Activated T-helper 2 cell treated with anti-CD3 and anti-CD28 coated beads, Interferon-gamma antibody, Interleukin-2, Interleukin-4, amounts not matched to agents 10 μg/mL and 5 μg/mL and 100 μg/mL, durations not matched to agents 14 hours and 24 hours and 36 hours (primary cell): ENCODE measurements at places on chromosomes 5 and 9. TPM values are rescaled to one million over a fixed set of nuclear protein-coding genes. Genes with fewer than 3 reads are reported as not detected.

The FGF1 gene
- total RNA-seq, result not detected in 2 replicates

The INSL4 gene
- total RNA-seq, result not detected in 2 replicates

DNA sequence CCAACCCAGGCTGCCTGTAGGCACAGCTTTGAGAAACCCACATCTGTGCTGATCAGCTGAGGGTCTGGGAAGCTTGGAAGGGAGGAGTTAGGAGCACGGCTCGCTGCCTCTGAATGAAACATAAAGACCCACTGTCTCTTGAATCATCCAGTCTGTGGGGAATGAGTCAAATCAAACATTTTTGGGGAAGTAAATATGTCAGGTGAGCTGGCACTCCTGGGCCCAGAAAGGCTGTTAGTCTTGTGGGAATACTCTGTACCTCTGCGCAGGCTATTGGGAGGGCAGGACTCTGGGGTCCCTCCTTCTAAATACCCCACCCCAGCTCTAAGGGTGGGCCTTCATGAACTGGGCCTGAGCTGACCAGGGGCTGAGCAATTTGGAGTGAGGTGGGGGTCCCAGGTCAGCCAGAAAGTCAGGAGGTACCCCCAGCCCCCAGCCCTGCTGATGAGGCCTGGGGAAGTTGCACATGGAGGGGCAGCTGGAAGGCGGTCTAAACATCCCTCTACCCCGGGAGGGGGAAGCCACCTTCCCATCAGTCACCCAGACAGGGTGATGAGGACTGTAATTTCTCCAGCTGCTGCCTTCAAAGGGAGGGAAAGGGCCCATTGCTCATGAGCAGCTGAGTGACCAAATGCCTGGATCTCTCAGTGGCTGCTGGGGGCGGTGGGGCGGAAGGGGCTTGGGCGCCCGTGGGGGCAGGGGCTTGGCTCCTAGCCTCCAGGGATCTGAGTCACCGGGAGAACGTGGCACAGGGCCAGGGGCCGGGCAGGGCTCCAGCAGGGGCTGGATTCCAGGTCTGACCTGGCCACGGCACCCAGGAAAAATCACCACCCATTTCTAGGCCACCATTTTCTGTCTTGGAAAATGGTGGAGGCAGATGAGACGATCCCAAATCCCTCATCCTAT, 10.8 kb downstream of the FIBCD1 start:
- H3K4me3 ChIP-seq, result no peak overlapping the region
- no peak overlapping the region for H3K27ac ChIP-seq
- H3K4me1 ChIP-seq, result no peaks in the 10 kb centered on the region
- no peaks in the 10 kb centered on the region for H3K36me3 ChIP-seq

DNA sequence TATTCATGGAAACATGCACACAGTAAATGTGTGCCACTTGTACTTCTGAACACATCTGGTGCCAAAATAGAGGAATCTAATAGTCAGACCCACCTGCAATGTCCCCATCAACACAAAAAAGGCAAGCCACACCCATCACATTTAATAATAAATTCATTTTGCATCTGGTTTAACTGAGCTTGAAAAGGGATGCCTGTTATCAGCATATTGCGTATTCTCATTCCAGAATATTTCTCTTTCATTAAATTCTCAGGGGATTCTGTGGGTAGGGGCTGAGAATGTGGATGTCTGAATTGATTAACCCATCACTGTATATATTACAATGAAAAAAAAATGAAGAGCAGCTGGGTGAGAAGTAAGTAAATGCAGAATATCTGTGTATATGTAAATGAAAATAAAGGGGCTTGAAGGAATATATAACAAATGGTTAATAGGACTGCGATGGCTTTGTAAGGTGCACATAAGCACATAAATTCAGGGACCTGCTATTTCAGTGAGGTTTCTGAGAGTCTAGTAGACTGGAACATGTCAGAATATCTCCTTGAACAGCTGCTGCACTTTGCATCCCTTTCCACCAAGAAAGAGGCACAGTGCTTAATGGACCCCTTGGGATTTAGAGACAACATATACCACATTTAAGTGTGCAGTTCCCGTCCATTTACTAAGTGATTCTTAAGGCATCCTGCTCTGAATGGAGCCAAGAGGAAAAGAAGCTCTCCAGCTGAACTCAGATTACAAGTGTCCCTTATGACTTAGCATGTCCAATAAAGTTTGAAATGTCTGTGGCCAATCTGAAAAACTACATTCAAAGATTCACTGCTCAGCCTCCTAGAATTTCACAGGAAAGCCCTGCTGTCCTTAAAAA, 104.1 kb upstream of the NIPBL start:
- no peak for DNase-seq
- H3K36me3 ChIP-seq, result no peaks in the 10 kb centered on the region
- H3K4me1 ChIP-seq, result no peaks in the 10 kb centered on the region
- no peak overlapping the region for H3K27ac ChIP-seq
- no peak overlapping the region for H3K4me3 ChIP-seq

GRCh38 chr9:96073531-96074480, 198.3 kb downstream of the ERCC6L2 start:
- no peaks in the 10 kb centered on the region for H3K36me3 ChIP-seq
- no peak for DNase-seq

GRCh38 chr9:111349766-111350165, 19.7 kb upstream of the OR2K2 start:
- H3K4me3 ChIP-seq, result no peak overlapping the region
- no peak for DNase-seq
- H3K27ac ChIP-seq, result no peak overlapping the region

- no peaks in the 10 kb centered on the region for H3K27me3 ChIP-seq
- DNase-seq, result no peak
- H3K4me3 ChIP-seq, result peak overlapping the region; percentile 91
- H3K36me3 ChIP-seq, result peaks cover 3% of the 10 kb centered on the region
- H3K27ac ChIP-seq, result peak overlapping the region; percentile 46
- peaks cover 14% of the 10 kb centered on the region for H3K4me1 ChIP-seq
These were observed 814 bp downstream of the CCDC125 start for GRCh38 chr5:69331528-69332445.

The NMUR2 gene
- not detected in 2 replicates for total RNA-seq

- H3K27ac ChIP-seq, result peak overlapping the region; percentile 49
- no peak for DNase-seq
- H3K4me1 ChIP-seq, result peaks cover 58% of the 10 kb centered on the region
- no peaks in the 10 kb centered on the region for H3K27me3 ChIP-seq
- H3K4me3 ChIP-seq, result peak overlapping the region; percentile 49
These were observed 3.4 kb downstream of the CLINT1 start for GRCh38 chr5:157855404-157855994.

- no peak for DNase-seq
- H3K36me3 ChIP-seq, result no peaks in the 10 kb centered on the region
- no peaks in the 10 kb centered on the region for H3K4me1 ChIP-seq
- H3K4me3 ChIP-seq, result no peak overlapping the region
- H3K27me3 ChIP-seq, result no peaks in the 10 kb centered on the region
These were observed 182.8 kb downstream of the ICE1 start for GRCh38 chr5:5605170-5605764.

GRCh38 chr9:29514336-29514735, 1941.1 kb upstream of the C9orf72 start:
- H3K4me1 ChIP-seq, result no peaks in the 10 kb centered on the region
- H3K27ac ChIP-seq, result no peak overlapping the region
- H3K4me3 ChIP-seq, result no peak overlapping the region
- no peaks in the 10 kb centered on the region for H3K27me3 ChIP-seq

DNA sequence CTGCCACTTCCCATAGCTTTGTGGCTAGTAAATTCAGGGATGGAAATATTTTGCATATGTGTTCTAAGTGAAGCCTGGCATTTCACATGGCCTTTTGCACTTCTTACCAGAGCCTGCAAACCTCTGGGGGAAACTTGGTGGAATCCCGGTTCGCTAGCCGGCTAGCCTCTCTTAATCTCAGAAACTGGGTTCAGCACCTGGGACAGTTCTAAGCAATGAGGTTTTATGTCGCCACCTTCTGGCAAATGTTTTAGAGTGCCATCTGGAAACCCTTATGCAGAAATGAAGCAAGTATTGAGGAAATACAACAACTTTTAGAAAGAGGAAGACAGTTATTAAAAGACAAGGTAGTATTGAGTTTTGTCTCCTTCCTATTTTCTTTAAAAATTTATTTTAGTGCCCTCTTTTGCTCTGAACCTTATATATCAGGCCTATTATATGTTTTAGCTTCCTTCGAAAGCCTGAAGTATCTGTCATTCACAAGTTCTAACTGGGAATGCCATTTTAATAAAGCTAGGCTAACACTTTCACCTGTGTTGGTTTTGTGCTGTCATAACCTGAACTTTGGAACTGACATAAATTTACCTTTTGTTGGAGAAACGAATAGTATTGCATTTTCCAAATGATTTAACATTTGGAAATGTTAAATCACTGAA, 963 bp upstream of the HTR1A start:
- peaks cover 12% of the 10 kb centered on the region for H3K27me3 ChIP-seq
- H3K4me1 ChIP-seq, result no peaks in the 10 kb centered on the region
- H3K4me3 ChIP-seq, result no peak overlapping the region
- no peaks in the 10 kb centered on the region for H3K36me3 ChIP-seq
- H3K27ac ChIP-seq, result no peak overlapping the region
- no peak for DNase-seq

DNA sequence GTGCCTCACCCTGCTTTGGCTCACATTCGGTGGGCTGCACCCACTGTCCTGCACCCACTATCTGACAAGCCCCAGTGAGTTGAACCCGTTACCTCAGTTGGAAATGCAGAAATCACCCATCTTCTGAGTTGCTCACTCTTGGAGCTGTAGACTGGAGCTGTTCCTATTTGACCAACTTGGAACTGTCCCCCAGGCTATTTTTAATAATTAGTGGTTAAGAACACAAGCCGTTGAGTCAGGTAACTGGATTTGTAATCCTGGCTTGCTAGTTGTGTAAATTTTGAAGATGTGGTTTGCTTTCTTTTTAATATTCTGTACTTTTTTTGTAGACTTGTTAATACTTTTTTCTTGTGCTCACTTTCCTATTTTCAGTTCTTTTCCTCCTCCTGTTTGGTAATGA, 81.2 kb downstream of the CNTLN start:
- no peak overlapping the region for H3K4me3 ChIP-seq
- no peak for DNase-seq
- no peaks in the 10 kb centered on the region for H3K27me3 ChIP-seq

The MARVELD2 gene
- 0.14 and 0.16 TPM in 2 replicates for total RNA-seq

DNA sequence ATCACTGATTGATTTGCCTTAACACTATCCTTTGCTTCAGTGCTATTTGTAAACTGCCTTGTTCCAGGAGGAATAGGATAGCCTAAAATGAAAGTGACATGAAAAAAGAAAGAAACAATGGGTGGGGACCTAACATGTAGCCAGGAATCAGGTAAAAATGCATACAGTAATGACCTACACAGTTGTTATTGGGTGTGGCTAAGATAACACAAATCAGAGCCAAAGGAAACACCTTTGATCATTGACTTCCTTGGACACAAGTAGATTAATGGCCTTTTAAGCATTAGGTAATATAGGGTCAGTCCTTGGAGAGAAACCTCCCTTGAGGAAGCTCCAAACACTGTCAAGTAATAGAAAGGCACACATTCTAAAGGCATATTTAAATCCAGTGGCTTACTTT, 220.4 kb downstream of the TRPM3 start:
- H3K27ac ChIP-seq, result no peak overlapping the region
- no peak overlapping the region for H3K4me3 ChIP-seq
- DNase-seq, result no peak
- H3K36me3 ChIP-seq, result no peaks in the 10 kb centered on the region

DNA sequence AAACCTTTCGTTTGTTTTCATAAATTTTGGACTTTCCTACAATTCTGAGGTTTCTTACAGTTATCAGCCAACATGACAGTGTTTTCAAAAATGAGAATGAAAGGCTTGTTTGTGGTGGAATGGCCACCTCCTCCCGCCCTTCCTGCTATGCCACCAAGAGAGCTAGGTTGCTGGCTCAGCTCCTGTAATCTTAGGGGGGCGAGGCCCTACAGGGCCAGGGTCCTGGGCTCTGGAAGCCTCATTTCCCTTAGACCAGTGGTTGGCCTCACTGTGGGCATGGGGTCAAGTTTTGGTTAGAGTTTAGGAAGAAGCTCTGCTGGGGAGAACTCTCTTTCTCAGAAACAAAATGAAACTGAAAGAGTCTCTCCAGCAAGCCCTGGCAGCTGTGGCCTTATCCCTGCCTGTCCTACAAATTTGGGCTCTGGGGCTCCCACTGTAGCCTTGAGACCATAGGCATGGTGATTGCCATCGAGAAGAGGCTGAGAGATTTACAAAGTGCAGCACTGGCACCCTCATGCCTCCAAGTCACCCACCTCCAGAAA, 66.2 kb downstream of the IRX1 start:
- no peak overlapping the region for H3K4me3 ChIP-seq
- no peaks in the 10 kb centered on the region for H3K4me1 ChIP-seq
- no peak overlapping the region for H3K27ac ChIP-seq

DNA sequence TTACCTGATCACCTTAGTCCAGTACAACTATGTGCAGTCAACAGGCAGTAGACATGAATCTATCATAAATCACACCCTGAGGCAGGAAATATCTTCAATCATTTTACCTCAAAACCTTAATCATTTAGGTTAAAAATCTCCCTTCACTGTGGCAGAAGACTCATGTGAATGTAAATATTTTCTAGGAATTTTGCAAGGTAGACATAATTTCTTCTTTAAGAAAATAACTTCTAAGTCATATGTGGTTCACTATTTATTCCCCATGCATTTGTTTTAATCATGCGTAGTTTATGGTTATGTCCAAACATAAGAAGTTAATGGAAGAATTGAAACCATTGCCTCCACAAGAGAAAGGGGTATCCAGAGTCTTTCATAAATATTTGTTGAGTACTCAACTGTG, 97.0 kb downstream of the HMHB1 start:
- no peak overlapping the region for H3K4me3 ChIP-seq
- no peaks in the 10 kb centered on the region for H3K36me3 ChIP-seq
- H3K27ac ChIP-seq, result no peak overlapping the region
- H3K27me3 ChIP-seq, result no peaks in the 10 kb centered on the region
- peaks cover 1% of the 10 kb centered on the region for H3K4me1 ChIP-seq
- no peak for DNase-seq

- H3K4me3 ChIP-seq, result no peak overlapping the region
- no peaks in the 10 kb centered on the region for H3K4me1 ChIP-seq
- H3K27ac ChIP-seq, result no peak overlapping the region
These were observed 5.8 kb downstream of the DCANP1 start for GRCh38 chr5:135441350-135441831.

DNA sequence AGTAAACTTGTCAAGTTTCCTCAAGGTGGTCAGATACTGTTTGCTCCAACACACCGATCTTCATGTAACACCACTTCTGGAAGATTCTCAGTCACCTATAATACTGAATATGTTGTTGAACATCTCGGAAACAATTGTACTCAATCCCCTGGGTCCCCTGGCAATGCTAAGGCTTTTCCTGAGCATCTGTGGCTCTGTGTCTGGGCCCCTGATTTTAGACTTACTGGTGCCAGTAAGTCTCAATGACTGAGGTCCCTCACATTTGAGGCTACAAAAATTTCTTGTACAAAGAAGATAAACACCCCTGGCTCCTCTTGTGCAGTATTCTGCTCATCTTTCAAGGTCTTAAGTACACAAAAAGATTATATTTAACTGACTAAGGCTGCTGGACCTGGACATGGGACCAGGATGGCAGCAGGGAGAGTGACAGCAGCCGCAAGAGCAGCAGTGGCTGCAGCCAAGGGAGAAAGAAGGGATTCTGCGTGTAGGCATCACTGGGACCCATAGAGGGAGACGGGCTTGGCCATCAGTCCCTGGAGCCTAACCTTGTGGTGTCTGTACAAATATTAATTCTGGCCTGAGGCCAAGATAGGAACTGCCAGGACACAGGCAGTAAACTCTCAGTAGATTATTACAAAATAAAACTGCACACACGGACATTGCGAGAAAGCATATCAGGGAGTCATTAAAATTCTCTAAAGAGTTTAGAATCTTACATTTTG, 49.0 kb upstream of the TNPO1 start:
- DNase-seq, result no peak
- H3K36me3 ChIP-seq, result no peaks in the 10 kb centered on the region
- H3K27ac ChIP-seq, result no peak overlapping the region
- H3K4me1 ChIP-seq, result no peaks in the 10 kb centered on the region
